Brain (organoid and tissue), 16 donors: ENCODE measurements at places on chromosomes 1 and 21. TPM values are rescaled to one million over a fixed set of nuclear protein-coding genes. Genes with fewer than 3 reads are reported as not detected.
A peak's percentile ranks its signal among the peaks of the same experiment; 100 is the strongest.

FCRL2 gene
- not detected for polyA plus RNA-seq

CDCA8 gene
- 48.1 TPM for polyA plus RNA-seq

CGN gene
- polyA plus RNA-seq: 7.1 TPM

TSPAN1 gene
- polyA plus RNA-seq: 9.4 TPM

CD52 gene
- 3.6 TPM for polyA plus RNA-seq

CEP104 gene
- polyA plus RNA-seq: 28.6 TPM

ADAMTS4 gene
- 17.3 TPM for polyA plus RNA-seq

GPR52 gene
- not detected for polyA plus RNA-seq

DDAH1 gene
- polyA plus RNA-seq: 39.2 TPM

DNA sequence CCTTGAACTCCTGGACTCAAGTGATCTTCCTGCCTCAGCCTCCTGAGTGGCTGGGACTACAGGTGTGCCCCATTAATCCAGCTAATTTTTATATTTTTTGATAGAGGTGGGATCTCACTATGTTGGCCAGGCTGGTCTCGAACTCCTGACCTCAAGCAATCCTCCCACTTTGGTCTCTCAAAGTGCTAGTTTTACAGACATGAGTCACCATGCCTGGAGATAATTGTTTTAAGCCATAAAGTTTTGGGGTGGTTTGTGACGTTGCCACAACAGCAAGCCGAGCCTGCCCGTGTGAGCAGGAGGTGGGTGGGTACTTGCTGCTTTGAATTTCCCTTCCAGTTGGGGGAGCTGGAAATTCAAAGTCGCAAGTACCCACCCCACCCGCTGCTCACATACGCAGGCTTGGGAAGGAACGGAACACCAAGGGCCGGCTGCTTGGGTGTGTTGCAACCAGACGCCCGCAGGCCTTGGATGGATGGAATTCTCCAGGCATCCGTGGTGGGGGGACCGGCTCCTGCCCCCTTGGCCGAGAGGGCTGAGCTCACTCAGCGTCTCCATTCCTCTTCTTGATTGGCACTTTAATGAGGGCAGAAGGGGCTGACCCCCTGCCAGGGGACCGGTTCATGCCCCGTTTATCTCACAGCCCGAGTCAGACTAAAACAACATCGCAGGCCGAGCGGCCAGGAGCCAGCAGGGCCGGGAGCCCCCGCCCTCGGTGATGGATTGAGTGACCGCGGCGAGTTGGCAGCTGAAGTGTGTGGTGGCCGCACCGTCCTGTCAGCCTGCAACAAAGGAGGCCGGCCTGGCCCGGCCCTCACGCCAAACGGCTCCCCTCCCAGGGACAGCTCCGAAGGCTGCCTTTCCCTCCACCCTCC, 78.1 kb downstream of the DHRS3 start:
- DNase-seq: peak; percentile 65

DNA sequence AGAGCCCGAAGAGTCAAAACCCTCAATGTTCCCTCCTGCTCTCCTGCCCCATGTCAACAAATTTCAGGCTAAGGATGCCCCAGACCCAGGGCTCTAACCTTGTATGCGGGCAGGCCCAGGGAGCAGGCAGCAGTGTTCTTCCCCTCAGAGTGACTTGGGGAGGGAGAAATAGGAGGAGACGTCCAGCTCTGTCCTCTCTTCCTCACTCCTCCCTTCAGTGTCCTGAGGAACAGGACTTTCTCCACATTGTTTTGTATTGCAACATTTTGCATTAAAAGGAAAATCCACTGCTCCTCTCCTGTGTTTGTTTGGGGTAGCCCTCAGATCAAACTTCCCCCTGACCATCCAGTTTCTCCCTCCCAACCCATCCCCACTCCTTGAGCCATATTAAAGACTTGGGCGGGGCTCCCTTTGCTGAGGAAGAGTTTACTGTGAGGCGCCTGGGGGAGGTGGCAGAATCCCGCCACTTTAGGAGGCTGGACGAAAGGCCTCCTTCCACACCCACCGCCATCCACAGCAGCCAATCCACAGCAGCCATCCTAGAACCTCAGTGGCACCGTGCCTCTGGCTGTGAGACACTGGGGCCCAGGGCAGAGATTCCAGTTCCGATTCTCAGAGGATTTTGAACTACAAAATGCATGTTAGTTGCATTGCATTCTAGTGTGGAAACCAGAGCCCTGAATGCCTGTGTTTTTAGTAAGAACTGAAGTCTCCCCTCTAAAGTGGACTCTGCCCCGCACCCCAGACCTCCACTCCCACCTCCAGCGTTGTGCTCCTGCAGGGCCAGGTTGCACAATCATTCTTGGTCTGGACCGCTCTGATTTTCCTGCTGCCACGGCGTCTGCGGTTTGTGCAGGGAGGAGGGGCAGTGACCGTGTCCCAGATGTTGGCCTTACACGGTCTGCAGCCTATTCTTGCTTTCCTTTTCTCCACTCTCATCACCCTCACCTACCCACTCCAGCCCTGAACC, 3.0 kb downstream of the OLFML3 start:
- DNase-seq: no peak

GRCh38 chr1:67749263-67749843, 64.4 kb downstream of the GADD45A start:
- no peak for DNase-seq

DNA sequence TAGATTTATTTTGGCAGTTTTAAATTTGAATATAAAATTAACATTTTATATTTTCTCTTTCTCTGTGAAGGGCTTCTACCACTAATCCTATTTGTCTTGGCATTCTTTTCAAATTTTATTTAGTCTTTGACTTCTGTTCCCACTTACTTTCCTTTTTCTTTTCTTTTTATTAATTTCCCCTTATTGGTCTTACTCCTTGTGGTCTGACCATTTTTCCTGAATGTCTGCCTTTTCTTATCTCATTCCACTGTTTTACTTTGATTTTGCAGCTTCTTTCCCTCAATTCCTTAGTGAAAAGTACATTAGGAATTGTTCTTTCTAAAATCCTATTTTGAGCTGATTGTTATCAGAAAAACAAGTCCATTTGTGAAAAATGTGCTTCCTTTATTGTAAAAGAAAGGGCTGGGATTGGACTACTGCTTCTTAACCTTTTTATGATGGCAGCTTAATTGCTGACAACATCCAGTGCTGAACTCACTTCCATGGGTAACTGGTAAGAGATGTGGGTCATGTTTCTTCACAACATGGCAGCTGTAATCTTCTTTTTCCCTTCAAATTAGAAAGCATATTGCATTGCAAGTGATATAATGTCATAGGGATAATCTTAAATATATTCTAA, 284.6 kb downstream of the DNM3 start:
- DNase-seq: no peak

DNA sequence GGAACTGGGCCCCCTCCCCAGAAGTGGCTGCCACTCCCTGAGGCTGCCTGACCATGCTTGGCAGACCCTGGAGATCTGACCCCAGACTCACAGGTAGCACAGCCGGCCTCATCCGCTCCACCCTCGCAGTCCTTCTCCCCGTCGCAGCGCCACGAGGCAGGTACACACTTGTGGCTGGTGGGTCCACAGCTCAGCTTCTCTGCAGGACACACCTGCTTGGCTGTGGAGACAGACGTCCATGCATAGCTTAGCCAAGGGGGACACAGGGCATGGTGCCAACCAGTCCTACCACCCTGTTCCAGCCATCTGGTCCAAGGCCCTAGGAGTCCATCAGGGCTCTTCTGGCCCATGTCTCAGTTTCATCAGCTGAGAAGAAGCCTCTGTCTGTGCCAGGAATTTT, 42.2 kb upstream of the MAGOH start:
- no peak for DNase-seq

DNA sequence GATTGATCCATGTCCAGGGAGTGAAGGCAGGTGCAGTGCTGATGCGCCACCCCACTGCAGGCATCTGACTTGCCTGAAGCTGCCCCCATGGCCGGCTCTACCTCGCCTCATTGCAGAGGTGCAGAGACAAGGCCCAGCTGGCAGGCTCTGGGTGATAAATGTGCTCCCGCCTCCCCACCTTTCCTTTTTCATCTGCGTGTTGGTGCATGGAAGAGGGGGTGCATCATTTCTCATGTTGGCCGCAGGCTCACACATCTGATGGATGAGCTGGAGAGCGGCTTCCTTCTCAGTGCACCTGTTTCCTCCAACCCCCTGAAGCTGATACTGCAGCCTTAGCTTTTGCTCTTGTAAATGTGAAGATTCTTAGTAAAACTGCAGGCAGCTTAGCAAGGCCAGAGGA, 306.0 kb upstream of the KAZN start:
- DNase-seq: no peak

- DNase-seq: peak; percentile 51
These were observed 14.1 kb upstream of the ZRANB2 start for GRCh38 chr1:71094913-71095312.

- no peak for DNase-seq
These were observed 58.6 kb downstream of the MDM4 start for GRCh38 chr1:204574865-204575163.

- no peak for DNase-seq
These were observed 8.1 kb upstream of the COA7 start for GRCh38 chr1:52706136-52706670.

GRCh38 chr1:109457819-109458218, 8.5 kb upstream of the SYPL2 start:
- no peak for DNase-seq

DNA sequence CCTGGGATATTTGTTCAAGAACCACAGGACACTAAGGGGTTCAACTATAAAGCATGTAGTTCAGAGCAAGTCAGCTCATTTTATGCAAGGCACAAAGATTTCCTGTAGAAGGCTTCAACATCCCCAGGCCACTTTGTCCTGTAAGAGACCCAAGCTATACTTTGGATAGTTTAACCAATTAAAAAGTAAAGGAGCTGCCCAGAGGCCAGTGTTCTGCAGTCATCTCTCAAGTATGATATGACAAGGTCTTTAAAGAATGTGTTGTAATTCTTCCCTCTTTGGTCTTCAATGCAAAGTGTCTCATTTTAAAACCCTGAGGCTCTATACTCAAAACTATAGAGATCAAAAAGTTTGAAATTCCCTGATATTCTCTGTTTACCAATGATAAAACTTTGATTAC, 34.1 kb downstream of the KRTAP20-3 start:
- no peak for DNase-seq

GRCh38 chr21:29419422-29419821, 120.7 kb downstream of the BACH1 start:
- no peak for DNase-seq

DNA sequence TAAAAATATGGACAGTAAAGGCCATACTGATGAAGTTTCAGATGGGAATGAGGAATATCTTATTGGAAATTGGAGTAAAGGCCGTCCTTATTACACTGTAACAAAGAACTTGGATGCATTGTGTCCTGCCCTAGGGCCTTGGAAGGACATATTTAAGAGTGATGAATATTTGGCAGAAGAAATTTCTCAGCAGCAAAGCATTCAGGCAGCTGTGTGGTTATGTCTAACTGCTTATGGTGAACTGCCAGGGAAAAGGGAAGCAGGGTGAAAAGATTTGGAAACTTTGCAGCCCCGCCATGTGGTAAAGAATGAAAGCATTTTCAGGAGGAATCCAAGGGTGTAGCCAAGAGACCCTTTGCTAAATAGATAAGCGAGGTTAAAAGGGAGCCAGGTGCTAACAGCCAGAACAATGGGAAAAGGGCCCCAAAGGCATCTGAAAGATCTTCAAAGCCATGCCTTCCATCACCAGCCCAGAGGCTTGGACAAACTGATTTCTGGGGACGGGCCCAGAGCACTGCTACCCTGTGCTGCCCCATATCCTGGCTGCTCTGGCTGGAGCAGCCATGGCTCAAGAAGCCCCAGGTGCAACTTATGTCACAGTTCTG, 200.0 kb downstream of the PTPRU start:
- DNase-seq: no peak
